ENCODE measurements at places on chromosomes 11 and 22.
A peak's percentile ranks its signal among the peaks of the same experiment; 100 is the strongest.

DNA sequence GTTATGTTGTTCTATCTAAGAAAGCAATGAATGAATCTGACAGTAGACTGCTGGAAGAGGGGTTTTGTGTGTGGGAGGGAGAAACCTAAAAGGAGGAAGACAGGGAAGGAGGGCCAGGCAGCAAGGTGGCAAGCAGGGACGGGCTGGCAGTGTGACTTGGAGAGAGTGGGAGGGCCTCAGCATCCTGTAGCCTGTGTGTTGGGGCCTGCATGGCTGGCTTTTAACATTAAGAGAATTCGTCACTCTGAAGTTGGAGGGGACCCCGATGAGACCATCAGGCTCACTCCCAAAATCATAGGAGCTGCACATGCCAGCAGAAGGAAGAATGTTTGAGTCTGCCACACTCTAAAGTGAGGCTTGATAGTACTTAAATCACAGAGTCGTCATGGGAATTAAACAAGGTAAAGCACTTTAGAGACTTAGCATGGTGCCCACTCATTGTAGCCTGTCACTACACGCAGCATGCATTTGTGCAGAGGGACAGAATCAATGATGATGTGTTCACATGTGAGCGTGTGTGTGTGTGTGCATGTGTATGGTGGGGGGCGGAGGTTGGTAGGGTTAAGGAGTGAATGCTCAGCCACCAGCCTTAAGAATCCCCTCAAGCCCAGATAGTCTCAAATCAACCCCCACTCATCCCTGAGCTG lies 199.5 kb downstream of the TENM4 start:
- DNase-seq = no peak

DNA sequence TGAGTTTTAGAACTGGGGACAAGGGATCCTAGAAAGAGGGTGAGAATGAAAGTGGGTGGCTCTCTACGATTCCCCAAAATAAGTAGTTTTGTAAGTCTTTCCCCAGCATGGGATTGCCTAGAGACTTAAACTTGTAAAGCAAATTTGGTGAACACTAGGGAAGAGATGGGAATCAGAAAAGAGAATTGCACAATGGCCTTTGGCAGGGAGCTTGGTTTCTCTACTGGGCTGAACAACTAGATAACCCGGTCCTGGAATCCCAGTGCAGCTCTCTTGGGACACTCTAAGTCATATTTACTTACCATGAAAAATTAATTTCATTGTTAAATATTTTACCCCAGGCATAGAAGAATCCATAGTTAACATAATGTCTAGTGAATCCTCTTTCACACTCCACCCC lies 16.5 kb upstream of the USP18 start:
- DNase-seq = peak; percentile 60

- DNase-seq = no peak
These were observed 23.9 kb upstream of the SWAP70 start for GRCh38 chr11:9639985-9640384.

GRCh38 chr11:70661761-70662501 lies 263.6 kb downstream of the CTTN start:
- DNase-seq = peak; percentile 30

- no peak for DNase-seq
These were observed 16.6 kb upstream of the RRP7A start for GRCh38 chr22:42536166-42536565.

- no peak for DNase-seq
These were observed 1.6 kb upstream of the MAPK12 start for GRCh38 chr22:50262973-50263617.

GRCh38 chr11:132103021-132103420 lies 732.6 kb downstream of the NTM start:
- no peak for DNase-seq

GRCh38 chr22:50260801-50261614 lies 475 bp downstream of the MAPK12 start:
- peak; percentile 83 for DNase-seq

GRCh38 chr11:19742588-19743292 lies 30.1 kb downstream of the NAV2 start:
- peak; percentile 87 for DNase-seq

DNA sequence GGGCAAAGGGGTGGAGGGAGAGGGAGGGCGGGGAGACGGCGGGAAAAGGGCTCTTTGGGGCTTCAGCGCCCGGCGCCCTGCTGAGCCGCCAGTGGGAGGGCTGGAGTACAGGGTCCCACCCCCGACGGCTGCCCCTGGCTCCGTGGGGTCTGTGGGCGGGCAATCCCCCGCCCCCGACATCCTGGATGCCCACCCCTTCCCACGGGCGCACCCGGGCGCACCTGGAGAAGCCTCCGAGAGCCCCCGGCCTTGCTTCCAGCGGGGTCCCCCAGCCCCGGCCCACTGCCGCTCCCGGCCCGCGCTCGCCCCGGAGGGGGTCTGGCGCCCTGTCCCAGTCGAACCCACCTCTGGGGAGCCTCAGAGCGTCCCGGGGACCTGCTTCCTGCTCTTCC lies 394 bp downstream of the CHRM4 start:
- DNase-seq = no peak

DNA sequence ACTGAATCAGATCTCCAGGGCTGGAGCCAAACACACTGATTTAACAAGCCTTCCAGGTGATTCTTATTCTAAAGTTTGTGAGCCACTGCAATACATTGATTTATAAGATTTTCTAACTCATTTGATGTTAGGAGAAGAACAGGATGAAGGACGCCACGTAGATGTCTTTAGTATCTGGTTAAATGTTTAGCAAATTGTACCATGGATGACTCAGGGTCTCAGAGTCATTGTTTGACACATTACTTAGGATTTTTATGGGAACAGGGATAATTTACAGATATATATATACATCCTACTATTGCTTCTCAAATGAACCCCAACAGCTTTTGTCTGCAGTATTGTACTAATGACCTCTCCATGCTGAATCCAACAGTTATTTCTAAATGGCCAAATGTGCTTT lies 143.1 kb upstream of the DDI1 start:
- DNase-seq = no peak

DNA sequence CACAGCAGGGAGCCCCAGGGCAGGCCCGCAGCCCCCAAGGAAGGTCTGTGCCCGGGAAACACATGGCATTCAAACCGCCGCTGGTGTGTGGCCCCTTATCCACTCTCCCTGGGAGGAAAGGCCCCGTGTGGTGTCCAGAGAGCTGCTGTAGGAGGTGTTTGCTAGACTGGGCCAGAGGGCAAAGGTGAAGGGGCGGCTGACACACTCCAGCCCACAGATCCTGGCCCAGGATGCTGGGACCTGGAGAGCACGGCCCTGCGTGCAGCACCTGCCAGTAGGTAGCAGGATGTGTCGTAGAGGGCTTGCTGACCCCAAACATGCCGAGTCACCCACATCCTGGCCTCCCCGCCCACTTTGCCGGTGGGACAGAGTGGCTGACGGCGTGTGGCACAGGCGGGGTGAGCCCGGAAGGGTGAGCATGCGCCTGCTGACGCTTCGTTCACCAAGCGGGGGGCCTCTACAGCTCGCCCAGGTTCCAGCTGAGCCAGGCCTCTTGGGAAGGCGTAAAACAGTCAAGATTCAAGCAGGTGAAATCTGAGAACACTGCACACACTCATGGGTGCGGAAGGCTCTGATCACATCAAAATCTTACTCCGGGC lies 11.0 kb downstream of the OSBPL5 start:
- DNase-seq = no peak

GRCh38 chr22:48688366-48688765 lies 1139.3 kb downstream of the BRD1 start:
- no peak for DNase-seq

- peak; percentile 77 for DNase-seq
These were observed at the start of gene MMP11 for GRCh38 chr22:23772649-23773473. TSS of gene MMP11 (plus strand) at chr22:23772849. CDS start at chr22:23772871, 22 bp downstream.

DNA sequence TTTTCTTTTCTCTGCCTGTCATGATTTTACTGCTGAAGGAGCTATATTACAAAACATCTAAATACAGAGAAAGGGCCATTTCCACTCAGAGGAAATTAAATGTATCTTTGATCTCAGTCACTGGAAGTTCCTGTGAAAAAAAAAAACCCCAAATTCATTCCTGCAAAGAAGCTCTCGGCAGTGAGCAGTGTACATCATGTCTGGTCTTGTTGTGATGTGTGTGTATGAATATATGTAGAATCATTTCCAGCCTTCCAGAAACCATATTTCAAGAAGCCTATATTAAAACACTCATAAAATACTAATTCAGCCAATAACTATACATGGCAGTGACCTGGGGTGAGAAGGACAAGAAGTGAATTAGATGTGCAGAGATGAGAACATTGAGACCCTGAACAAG lies 393.2 kb upstream of the TENM4 start:
- DNase-seq = no peak

DNA sequence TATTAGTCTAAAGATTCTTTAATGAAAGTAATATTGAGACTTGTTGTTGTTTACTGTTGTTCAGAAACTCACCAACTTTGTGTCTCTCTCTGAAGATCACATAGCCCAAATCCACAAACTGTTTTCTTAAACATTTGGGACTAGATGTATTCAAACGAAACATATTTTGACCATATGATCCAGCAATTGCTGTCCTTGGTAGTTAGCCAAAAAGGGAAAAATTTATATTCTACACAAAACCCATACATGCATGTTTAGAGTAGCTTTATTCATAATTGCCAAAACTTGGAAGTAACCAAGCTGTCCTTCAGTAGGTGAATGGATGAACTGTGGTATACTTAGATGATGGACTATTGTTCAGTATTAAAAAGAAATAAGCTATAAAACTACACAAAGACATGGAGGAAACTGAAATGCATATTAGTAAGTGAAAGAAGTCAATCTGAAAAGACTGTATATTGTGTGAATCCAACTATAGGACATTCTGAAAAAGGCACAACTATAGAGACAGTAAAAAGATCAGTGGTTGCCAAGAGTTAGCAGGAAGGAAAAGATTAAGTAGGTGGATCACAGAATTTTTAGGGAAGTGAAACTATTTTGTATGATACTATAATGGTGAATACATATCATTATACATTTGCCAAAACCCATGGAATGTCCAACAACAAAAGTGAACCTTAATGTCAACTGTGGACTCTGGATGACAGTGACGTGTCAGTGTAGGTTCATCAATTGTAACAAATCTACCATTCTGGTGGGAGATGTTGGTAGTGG lies 442.9 kb downstream of the INSC start:
- DNase-seq = no peak

DNA sequence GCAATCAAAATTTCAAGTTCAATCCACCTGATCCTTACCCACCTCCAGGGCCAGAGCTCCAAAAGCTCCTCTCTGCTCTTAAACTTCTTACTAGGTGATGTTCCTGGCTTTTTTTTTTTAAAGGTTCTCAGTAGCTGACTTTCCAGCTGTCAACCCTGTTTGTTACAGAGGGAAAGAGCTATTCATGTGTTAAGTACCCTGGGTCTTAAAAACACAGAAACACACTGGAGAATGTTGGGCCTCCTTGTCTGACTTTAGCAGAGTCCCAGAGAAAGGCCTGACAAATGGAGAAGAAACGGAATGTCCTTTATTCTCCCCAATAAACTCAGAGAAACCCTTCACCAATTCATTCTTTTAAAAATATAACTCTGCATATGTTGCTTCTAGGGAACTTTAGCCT lies 3.2 kb downstream of the LRRC4C start:
- no peak for DNase-seq

DNA sequence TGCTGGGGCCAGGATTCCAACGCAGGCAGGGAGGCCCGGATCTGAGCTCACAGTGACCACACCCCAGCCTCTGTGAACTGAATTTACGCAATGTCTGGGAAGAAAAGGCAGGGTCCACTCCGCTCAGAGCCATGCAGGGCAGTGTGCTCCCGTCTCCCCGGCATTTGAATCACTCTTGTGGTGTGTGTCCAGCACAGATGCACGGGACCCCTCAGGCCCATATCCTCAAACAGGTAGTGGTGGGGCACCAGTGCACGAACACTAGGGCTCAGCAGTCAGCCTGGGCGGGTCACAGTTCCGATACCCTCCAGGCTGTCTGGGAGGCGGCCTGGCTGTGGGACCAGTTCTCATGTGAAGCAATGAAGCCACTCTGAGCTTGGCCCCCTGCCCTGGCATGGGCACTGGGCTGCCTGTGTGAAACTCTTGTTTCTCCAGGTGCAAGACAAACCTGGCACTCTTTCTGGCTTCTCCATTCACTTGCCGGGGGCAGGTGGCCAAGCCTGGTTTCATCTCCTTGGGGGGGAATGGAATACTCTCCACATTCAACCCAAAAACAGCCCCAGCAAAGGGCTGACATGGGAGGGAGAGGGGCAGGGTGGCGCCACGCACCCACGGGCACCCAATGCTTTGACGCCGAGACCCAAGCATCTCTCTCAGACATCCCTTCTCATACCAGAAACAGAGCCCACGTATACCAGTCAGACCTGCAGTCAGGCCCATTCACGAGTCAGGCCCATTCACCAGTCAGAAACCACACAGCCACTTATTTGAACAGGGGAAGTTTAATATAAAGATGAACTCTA lies 14.3 kb downstream of the DHCR7 start:
- peak; percentile 30 for DNase-seq

GRCh38 chr11:118448294-118448693 lies 12.0 kb downstream of the KMT2A start:
- peak; percentile 41 for DNase-seq

DNA sequence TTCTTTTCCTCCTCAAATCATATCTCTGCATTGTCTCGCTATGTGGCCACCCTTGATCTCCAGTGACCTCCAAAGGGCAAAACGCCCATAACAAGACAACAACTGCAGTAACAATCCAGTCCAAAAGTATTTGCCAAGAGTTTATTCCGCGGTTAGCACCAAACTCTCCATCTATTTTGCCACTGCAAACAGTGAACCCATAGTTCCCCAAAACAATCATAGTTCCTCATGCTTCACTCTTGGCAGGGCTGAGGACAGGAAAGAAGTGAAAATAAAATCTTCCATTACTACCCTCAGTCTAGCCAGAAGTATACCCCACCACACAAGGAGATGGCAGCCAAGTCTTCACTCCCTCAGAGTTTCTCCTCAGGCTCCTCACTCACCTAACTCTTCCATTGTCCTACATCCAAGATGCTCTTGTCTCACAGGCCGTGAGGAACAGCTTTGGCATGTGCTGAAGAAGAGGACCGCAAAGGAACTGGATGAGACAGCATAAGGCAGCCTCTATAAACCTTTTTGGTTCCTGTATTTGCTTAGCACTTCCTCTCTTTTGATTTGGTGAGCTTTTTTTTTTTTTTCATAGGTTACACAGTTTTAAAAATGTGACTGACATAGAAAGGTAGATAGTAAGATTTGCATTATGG lies at the start of gene LPXN:
TSS of gene LPXN (minus strand) at position 480 of the 644 bp plus-strand sequence. CDS start at position 396, 84 bp downstream.
- DNase-seq = no peak

- no peak for DNase-seq
These were observed 140.1 kb downstream of the ST3GAL4 start for GRCh38 chr11:126495281-126496220.

All from adipocyte (in vitro differentiated cells).